ENCODE measurements at places on chromosomes 13 and 19.

DNA sequence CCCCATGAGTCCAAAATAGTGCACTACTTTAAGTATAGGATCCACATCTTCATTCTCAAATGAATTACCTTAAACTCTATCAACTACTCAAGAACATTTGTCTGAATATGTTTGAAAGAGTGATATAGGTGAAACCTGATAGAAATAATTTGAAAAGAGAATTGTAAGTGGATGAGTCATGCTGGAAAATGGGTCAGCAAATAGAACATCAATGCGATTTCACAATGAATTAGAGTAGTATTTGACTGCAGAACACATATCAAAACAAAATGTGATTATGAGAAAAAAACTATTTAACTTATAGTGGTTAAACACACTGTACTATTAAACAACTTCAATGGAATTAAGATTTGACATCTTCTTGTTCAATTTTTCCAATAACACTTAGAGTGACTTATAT is 300.6 kb upstream of the KLHL1 start:
- DNase-seq: no peak

GRCh38 chr19:3113100-3114017 is 19.2 kb downstream of the GNA11 start:
- DNase-seq: no peak

DNA sequence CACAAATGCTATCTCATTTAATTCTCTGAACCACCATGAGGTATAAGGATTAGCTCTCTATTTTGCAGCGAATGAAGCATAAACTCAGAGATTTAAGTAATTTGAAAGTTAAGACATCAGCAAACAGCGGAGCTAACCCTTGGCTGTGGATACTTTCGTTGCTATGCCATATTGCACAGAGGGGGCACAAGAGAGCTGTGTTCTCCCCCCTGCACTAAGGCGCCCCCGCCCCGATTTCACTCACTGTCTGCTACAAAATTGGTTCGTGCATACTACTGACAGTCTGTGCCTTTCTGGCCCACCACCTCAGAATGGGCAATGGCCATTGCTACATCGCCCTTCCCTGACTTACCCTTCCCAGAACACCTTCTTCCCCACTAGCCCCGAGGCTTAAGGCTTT is 105.7 kb upstream of the OBI1 start:
- DNase-seq: no peak

- no peak for DNase-seq
Observed at GRCh38 chr19:4058693-4059452, 7.8 kb downstream of the ZBTB7A start.

- DNase-seq: no peak
Observed at GRCh38 chr13:75870397-75870903, 234.3 kb downstream of the LMO7 start.

DNA sequence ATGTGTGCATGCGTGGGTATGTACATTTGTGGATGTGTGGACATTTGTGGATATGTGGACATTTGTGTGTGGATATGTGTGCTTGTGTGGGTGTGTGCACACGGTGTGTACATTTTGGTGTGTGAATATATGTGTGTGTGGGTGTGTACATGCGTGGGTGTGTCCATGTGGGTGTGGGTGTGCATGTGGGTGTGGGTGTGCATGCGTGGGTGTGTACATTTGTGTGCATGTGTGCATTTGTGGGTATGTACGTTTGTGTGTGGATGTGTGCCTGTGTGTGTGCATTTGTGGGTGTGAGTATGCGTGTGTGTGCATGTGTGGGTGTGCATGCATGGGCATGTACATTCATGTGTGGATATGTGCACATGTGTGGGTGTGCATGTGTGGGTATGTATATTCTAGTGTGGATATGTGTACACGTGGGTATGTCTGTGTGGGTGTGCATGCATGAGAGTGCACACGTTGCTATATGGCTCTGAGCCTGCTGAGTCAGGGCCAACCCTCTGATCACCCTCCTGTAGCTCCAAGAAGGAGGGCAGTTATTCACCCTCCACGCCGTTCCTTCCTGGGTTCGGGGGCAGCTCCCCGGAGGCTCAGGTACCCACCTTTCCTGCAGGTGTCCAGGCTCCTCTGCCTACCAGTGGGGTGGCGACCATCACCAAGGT is 20.3 kb downstream of the COMP start:
- no peak for DNase-seq

- no peak for DNase-seq
Observed at GRCh38 chr13:26919311-26919710, 158.7 kb upstream of the GPR12 start.

DNA sequence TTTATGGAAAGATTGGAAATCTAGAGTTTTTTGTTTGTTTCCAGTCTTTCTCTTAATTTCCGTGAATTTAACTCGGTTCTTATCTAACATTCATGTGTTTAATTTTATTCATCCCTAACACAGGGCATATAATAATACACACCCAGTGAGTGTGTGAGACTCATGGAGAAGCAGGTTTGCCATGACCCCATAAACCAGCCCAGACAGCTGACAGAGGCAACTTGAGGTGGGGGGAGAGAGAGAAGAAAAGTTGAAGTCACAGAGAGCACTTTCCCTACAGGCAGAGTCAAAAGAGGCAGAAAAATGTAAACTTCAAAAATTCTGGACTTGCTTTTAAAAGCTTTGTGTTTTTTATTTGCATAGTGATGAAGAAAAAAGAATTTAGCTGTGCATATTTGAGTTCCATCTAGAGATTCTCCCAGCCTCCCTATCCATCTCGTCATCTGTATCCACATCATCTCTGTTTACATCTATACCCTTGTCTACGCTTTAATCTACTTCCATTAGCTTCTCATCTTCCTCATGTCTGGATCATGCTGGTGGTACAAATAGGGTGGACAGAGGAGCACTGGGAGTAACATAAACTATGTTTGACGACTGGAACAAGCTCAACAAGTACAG is 60.2 kb downstream of the THSD1 start:
- DNase-seq: no peak

GRCh38 chr13:38868399-38868798 is 122.2 kb downstream of the STOML3 start:
- no peak for DNase-seq

DNA sequence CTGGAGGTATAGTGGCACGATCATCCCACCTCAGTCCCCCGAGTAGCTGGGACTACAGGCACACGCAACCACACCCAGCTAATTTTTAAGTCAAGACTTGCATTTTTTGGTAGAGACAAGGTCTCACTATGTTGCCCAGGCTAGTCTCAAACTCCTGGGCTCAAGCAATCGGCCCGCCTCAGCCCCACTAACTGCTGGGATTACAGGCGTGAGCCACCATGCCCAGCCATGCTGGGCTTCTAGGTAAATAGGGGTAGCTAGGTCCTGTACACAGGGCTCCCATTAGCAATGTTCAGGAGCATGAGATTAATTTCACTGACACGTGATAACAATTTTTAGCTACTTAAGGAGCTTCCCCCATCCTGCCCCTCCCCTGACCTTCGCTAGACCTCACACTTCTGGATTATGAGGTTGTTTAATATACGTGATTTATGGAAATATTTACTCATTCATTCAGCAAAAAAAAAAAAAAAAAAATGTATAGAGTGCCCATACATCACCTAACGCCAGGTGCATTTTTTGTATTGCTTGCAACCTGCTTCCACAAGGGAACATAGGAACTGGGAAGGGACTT is 19.2 kb downstream of the TMEM272 start:
- no peak for DNase-seq

All from GM12892 (cell line).